ENCODE measurements at places on chromosomes 1 and 21. TPM values are rescaled to one million over a fixed set of nuclear protein-coding genes. Genes with fewer than 3 reads are reported as not detected.

EPHA2 gene
- 5.0 TPM for total RNA-seq

TSSK3 gene
- total RNA-seq: 0.59 TPM

ICOSLG gene
- 1.5 TPM for total RNA-seq

VWA1 gene
- total RNA-seq: 34.5 TPM

INAVA gene
- total RNA-seq: 5.7 TPM

AP4B1 gene
- total RNA-seq: 30.3 TPM

OR2M2 gene
- 0.40 TPM for total RNA-seq

UBE2U gene
- total RNA-seq: not detected

CRABP2 gene
- 482 TPM for total RNA-seq

THEM5 gene
- not detected for total RNA-seq

MARK1 gene
- total RNA-seq: 35.9 TPM

TTC22 gene
- total RNA-seq: 0.59 TPM

FGR gene
- total RNA-seq: 5.3 TPM

PAQR7 gene
- total RNA-seq: 7.6 TPM

SLC9C2 gene
- 1.3 TPM for total RNA-seq

THEM4 gene
- total RNA-seq: 13.0 TPM

ELAPOR1 gene
- 9.3 TPM for total RNA-seq

GABPB2 gene
- total RNA-seq: 18.1 TPM

CFHR3 gene
- 0.30 TPM for total RNA-seq

STIL gene
- total RNA-seq: 10.7 TPM

SLFNL1 gene
- 0.66 TPM for total RNA-seq

CADM3 gene
- 46.4 TPM for total RNA-seq

LYPD8 gene
- not detected for total RNA-seq

GLMP gene
- total RNA-seq: 54.1 TPM

CLDN17 gene
- not detected for total RNA-seq

RNF186 gene
- not detected for total RNA-seq

AGL gene
- 42.1 TPM for total RNA-seq

PTPRF gene
- 51.0 TPM for total RNA-seq

VCAM1 gene
- total RNA-seq: 80.2 TPM

GPR161 gene
- total RNA-seq: 17.3 TPM

NEK7 gene
- total RNA-seq: 95.1 TPM

COL6A2 gene
- 190 TPM for total RNA-seq

DTL gene
- total RNA-seq: 12.1 TPM

SPRR2B gene
- not detected for total RNA-seq

HES3 gene
- total RNA-seq: not detected

IL10RB gene
- total RNA-seq: 24.0 TPM

CD48 gene
- total RNA-seq: 1.1 TPM

LCE2C gene
- total RNA-seq: not detected

GJA8 gene
- not detected for total RNA-seq
